ENCODE measurements at places on chromosomes 6 and 20.
A peak's percentile ranks its signal among the peaks of the same experiment; 100 is the strongest.

GRCh38 chr20:1302685-1303541, 26.0 kb downstream of the SDCBP2 start:
- DNase-seq: no peak

DNA sequence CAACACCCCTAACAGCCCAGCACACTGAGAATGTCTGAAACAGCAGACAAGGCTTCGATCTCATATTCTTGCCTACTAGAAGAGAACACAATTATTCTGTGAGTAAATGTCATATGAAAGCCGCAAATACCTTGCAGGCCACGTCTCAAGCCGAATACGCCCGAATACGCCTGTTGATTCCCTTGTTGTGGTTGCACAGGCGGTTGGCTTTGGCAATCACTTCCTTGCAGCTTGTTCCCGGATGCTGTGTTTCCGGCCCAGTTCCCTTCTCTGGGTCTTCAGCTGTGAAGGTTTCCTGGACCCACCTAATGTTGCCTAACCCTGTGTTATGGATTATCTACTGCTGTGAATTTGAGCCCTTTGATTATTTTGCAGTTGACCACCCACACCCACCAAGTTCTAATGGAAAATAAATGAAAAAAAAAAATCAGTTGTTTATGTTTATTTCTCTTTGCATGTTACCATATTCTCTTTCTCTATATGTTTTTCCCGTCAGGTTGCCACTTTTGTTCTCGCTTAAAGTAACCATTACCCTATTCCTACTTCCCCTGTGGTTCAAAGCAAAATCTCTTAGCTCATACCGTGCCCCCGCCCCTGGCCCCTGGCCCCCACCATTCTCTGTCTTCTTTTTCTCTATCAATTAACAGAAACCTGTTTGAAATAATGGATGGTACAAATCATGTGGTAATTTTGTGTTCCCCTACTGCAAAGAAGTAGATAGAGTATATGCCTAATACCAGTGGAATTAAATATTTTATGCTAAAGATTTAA, 172.4 kb downstream of the ADGB start:
- no peak for DNase-seq

- DNase-seq: no peak
Measured at GRCh38 chr6:74091136-74091793, 395.3 kb downstream of the CD109 start.

DNA sequence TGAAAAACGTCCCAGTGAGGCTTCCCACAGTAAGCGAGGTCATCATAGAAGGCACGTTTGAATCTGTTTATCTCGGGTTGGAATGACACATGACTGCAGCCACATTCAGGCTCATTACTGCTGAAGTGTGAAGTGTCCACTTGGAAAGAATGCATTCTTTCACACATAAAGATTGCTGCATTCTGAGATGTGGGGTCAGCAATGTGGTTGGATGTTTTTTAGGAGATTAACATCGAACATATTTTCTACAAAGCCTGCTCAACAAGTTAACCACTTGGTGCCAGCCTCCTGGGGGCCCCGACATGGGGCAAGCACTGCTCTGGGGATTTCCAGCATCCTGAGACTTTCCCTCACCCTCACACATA, 79.9 kb downstream of the BMP6 start:
- no peak for DNase-seq

GRCh38 chr20:56163806-56164205, 84.7 kb upstream of the MC3R start:
- no peak for DNase-seq

DNA sequence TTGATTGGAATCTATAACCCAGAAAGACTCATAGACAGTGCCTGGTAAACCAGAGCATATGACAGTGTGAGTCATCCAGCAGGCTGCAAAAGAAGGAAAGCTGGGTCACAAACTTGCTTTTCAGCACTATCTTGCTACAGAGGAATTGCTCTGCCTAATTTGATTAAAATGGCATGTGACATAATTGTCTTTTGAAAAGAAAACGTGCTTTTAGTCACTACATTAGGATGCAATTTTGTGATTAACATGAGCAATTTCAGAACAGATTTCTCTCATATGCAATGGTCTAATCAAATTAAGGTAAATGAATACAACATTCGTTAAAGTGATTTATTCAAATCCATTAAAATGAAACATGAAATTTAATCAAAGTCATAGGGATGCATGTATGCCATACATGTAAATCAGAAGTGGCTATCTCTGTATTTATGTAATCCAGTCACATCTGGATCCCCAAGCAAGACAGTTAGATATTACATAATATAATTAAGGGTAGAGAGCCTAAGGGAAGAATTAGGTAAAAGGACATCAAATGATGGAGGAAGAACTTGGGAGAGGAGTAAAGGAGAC, 400.0 kb upstream of the HTR1E start:
- DNase-seq: no peak

- DNase-seq: no peak
Measured at GRCh38 chr6:52691718-52692117, 20.8 kb downstream of the TMEM14A start.

- DNase-seq: peak; percentile 31
Measured at GRCh38 chr6:3518356-3519190, 61.7 kb upstream of the SLC22A23 start.

DNA sequence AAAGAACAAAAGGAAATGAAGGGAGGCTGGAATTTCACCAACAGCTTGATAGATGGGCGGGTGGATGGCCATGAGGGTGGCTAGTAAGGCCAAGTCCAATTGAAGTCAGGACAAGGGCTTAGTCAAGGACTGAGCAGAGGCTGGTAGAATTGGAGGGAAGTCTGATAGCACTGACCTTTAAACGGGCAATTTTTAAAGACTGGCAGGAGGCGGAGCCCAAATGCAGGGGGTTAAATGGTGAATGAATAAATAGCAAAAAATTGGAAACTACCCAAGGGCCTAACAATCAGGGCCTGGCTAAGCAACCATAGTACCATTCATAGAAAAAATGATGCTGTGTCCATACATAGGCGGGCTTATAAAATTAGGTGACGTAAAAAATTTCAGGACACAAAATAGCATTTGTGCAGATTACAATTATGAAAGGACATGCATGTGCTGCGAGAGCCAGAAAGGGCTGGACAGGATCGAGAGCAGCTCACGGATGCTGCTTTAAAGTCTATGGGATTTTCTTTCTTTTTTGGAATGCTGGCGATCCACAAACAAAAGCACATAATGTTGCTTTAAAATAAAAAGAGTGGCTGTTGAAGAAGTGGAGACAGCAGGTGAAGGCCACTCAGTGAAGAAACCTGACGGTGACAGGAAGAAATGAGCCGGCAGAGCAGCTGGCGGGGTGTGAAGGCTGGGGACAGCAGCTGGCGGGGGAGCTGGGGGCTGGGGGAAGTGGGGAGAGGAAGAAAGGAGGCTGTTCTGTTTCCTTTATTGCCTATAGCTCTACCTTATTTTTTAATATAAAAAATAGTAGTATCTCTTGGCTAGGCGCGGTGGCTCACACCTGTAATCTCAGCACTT, 42.8 kb upstream of the TAF8 start:
- DNase-seq: no peak

DNA sequence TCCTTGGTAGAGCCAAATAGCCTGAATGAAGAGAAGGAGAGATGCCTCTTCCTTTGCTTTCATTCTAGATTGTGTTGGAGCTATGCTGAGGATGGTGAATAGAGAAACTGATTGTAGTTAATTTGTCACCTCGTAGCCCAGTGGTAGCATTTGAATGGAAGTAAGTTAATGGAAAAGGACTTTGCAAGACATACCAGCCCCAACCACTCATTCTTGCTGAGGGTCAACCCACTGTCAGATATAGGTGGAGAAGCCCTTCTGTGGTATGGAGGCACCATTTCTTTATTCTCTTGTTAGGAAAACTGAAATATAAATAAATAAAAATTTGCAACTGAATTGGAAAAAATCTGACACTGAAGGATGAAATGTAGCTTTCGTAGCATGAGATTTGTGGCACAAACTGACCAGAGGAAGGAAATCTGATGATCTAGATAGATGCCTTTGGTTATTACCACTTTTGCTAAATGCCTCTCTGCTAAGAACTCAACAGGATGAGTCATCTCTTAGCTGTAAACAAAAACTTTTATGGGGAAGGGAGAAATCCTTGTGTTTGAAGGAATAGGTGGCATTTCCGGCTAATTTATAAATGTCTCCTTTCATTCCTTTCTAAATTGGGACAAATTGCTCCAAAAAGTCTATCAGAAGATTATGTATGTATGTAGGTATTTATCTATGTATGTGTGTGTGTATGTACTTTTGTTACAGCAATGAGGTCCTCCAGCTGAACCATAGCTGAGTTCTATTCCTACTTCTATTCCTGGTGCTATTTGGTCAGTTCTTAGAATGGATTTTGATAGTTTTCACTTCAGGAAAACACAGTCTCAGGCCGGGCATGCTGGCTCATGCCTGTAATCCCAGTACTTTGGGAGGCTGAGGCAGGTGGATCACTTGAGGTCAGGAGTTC, 76.5 kb upstream of the SUPT3H start:
- no peak for DNase-seq

GRCh38 chr20:23180451-23180921, 94.4 kb upstream of the CD93 start:
- no peak for DNase-seq

DNA sequence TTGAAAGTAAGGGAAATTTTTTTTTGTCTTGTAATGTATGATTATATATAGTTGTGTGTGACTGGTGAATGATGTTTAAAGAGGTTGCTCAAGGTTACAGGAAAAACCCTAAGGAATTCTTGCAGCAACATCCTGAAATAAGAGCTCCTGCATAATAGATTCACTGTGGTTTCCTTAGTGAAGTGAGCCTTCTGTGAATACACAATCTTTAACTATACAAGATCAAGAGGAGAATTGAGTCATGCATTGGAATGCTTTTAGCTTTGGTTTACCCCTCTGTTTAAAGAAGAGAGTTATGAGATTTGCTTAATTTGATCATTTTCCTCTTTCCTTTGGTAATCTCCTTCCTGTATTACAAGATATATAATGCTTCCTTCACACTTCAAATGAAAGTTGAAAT, 141.6 kb upstream of the EYA4 start:
- no peak for DNase-seq

DNA sequence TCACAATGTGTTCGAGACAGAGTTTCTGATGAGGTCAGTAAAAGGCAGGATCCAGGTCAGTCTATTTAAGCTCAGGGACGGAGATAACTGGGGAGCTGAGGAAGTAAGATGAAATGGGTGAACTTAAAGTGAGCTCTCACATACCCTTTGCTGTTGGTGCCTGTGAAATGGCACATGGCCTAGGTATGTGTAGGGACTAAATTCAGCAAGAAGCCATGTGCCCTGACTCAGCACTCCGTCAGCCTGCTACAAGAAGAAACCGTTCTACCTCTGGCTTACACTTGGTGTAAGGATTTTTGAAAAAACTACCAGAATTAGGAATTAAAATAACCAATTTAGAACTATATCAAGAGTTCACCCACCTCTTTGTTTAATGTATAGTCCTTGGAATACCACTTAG, 41.1 kb upstream of the TRDN start:
- DNase-seq: no peak

- DNase-seq: no peak
Measured at GRCh38 chr20:62511300-62511914, 35.6 kb upstream of the GATA5 start.

GRCh38 chr6:3421791-3422434, 34.9 kb downstream of the SLC22A23 start:
- DNase-seq: no peak

DNA sequence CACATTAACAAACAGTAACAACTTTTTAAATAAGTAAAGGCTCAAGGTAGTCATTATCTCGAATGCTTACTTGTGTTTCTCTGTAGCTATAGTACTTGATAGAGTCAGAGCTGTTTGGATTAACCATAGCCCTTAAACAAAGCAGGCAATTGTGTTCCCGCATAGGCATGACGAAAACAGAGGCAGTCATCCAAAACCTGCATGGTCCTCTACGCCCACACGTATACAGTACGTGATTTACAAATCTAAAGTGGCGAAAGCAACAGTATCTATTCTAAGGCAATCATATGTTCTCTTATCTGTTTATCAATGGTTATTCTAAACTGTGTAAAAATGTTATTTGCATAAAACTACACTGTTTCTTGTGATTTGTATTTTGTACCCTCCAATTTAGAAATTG, 31.8 kb downstream of the HFE start:
- DNase-seq: no peak

GRCh38 chr6:29005183-29005885, at the start of gene ZNF311:
ZNF311 (minus strand) TSS chr6:29005315; CDS start chr6:29003954, 1,361 bp downstream.
- DNase-seq: no peak

DNA sequence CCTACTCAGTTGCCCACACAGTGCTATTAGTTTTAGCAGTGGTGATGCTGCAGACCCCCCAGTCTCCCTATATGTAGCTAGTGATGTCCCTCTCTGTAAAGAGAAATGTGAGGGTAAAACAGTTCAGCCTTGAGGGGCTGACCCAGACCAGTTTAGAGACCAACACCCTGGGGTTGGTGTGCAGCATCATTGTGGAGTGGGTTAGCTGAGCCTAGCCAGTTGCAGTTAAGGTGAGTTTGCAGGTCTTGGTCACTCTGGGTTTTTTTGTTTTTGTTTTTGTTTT, 401 bp upstream of the B3GALT4 start:
- DNase-seq: no peak

DNA sequence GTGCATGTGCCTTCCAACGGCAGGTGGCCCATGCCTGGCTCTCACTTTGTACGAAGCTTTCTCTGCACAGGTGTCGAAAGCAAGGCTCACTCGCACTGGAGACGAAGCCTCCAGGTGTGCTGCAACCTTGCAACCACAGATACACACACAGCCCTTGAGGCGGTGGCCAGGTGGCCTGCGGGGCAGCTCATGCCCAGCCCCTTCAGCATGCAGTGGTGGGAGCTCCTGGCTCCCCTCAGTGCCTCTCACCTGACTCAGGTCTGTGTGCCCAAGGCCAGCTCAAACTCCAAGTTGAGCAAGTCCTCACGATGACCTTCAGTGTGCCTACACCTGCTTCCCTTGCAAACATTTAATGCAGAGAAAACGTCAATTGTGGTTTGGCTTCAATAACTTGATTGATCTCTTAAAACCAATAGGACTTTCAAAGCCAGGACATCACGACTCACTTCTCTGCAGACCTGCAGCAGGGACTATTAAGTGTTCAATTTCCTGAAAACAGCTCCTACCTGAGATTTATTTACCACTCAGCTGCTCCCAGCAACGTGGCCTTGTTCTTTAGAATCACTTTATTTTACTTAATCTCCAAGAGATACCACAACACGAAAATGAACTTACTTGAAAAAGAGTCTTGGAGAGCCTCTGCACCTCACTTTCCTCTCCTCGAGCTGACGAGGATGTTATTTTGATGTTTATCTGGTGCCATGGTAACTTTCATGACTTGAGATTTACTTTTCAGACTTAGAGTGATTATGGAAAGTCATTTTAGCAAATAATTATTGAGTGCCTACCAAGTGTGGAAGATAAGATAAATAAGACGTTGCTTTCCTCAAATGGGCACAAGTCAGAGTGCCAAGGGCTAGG, 86.3 kb downstream of the SLC22A23 start:
- DNase-seq: no peak
